ENCODE measurements at places on chromosomes 16 and 17. TPM values are rescaled to one million over a fixed set of nuclear protein-coding genes. Genes with fewer than 3 reads are reported as not detected.

The HSD17B1 gene
- total RNA-seq: 1.0 TPM

DNA sequence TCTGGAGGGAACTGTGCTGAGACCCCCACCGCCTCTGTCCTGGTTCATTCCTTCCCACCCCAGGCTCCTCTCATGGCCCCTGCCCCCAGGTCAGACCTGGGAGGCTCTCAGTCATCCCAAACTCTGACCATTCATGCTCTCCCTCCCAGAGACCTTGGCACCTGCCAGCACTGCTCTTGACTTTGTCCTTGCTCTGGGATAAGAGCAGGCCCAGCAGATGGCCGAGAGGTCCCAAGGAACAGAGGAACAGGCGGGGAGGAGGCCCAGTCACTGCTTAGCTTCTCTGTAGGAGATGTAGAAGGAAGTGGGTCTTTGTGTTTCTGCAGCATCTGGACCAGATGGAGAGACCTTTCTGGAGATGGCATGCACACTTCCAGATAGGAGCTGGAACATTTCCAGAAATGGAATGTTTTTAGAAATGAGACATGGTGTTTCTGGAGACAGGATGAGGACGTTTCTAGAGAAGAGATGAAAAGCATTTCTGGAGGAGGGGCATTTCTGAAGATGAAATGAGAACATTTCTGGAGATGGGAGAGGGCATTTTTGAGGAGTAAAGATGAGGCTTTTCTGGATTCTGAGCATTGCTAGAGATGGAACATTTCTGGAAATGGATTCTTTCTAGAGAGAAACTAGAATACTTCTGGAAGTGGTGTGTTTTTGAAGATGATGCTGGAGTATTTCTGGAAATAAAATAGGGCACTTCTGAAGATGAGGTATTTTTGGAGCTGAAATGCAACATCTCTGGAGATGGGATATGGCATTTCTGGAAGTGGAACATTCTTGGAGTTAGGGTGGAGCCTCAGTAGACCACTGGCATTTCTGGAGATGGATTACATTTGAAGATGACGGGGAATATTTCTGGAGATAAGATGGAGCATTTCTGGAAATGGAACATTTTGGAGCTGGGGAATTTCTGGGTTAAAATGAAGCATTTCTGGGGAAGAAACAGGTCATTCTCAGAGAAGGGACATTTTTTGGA lies 55.2 kb downstream of the RAI1 start:
- DNase-seq: no peak

DNA sequence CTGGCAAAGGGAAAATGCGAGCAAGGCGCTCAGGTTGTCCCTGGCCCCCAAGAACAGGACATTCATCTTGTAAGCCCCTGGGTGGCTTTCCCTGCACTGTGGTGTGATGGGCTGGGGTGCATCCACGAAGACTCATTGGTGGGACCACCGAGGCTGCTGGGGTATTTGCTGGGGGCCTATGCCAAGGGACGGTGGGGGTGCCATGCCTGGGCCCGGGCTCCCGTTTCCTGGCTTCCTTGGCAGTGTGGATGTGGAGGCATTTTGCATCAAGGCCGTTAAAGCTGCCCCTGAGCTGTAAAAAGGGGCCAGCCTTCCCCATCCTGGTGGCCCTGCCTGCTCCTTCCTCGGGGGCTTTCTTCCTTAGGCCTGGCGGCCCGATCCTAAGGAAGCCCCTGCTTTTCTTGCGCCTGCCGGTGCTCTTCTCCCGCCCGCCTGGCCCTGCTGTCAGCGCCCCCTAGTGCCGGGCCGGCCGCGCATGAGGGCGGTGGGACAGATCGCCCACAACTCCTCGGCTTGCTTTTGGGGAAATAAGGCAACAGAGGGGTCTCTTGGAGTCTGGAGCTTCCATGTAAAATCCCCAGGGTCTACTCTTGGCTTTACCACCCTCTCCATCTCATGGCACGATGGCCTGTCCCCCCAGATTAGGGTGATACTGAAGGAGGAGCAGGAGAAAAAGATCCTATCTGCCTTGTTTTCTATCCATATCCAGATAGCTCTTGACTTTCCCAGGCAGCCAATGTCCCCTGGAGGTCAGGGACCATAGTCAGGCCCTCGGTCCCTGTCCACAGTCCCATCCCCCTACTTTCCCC lies 9.8 kb upstream of the TBX2 start:
- DNase-seq: peak; percentile 39

- DNase-seq: no peak
Measured at GRCh38 chr16:5175266-5175665, 77.7 kb upstream of the EEF2KMT start.

GRCh38 chr17:69327060-69327831 lies at the start of gene ABCA5:
ABCA5 (minus strand) TSS chr17:69327133; CDS start chr17:69314415, 12,718 bp downstream.
- peak; percentile 91 for DNase-seq

GRCh38 chr17:81260641-81261040 lies 21.5 kb downstream of the NDUFAF8 start:
- DNase-seq: no peak

All from endothelial cell of umbilical vein (primary cell).